Islet precursor cell (in vitro differentiated cells): ENCODE measurements at places on chromosomes 2 and 18.

GRCh38 chr2:13135856-13136255 lies 419.1 kb downstream of the TRIB2 start:
- DNase-seq: no peak

DNA sequence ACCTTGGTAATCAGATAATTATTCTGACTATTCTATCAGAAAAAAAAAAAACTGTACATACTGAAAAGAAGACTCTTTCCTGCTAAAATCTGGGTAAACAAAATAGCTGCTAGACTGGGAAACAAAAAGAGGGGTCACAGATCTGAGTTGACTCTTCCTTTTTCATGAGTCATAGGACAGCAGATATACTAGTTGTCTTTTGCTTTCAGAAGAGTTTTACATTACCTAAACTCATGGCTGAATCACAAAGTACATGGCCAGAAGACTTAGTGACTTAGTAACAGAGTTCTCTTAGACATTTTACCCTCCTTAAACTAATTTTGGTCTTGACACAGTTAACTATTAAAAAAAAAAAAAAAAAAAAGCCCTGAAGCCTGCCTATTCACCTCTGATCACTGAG lies 834.0 kb upstream of the FSHR start:
- no peak for DNase-seq

DNA sequence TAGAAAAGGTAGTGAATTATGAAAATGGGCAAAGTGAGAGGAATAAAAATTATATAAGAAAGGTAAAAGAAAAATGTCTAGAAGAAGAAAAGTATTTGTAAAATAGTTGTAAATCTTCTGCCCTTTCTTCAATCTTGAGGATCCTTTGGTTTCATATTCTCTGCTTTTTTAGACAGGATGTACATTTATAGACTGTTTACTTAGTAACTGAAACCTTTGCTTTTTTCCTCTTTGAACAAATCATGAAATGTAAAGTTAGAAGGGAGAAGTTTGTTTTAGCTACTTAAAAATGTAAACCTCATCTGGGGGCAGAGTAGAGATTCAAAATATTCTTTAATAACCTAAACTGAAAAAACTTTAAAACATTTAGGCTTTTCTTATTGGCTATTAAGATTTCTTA lies 150.4 kb upstream of the ITGA4 start:
- no peak for DNase-seq

DNA sequence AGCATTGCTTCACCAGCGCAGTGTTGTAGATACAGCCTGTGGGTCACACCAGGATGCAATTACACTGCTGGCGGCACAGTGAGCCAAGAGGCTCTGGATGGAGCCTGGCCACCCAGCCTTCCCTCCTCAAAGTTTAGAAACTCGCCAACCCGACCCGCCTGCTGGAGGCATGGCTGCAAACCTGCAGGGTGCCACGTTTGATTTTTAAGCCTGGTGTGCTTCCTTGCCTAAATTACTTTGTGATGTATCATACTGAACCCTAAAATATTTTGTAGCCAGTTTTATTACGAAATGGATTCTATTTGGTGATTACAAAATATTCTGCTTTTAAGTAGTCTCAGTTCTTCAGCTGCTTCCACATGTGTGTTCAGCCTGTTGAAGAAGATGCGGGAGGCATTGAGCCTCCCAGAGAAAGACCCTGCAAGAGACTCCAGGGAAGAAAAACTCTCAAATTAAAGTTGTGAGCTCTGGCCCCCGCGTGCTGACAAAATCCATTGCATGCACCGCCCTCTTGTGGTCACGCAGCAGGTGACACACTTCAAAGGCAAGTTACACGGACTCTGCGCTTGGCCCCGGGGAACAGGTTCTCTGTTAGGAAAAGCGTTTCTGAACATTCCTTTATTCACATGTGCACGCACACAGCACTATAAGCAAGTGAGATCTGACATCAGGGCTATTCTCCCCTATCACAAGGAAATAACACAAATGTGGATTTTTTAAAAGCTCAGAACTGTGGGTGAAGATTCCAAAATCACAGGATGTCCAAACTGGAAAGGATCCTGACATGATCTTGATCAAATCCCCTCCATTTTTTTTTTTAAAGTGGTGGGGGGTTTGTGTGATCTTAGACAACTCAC lies 63.0 kb upstream of the TWIST2 start:
- peak; percentile 71 for DNase-seq

DNA sequence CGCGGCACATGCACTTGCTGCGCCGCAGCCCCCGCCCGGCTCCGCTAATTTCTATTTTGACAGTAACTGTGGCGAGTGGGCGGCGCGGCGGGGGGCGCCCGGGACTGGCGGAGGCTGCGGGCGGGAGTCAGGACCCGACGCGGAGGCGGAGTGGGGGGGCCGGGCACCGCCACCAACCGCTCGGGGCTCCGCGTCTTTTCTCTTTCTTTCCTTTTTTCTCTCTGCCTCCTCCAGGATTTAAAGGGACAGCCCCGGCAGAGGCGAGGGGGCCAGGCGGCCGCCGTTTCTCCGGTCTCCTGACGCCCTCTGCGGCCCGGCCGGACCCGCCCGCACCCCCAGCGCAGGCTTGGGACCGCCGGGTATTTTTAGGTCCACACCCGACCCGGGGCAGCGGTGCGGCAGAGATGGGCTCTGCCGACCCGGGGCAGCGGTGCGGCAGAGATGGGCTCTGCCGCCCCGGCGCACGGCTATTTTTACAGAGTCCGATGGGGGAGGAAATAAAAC lies 460 bp upstream of the ZBTB7C start:
- DNase-seq: no peak

DNA sequence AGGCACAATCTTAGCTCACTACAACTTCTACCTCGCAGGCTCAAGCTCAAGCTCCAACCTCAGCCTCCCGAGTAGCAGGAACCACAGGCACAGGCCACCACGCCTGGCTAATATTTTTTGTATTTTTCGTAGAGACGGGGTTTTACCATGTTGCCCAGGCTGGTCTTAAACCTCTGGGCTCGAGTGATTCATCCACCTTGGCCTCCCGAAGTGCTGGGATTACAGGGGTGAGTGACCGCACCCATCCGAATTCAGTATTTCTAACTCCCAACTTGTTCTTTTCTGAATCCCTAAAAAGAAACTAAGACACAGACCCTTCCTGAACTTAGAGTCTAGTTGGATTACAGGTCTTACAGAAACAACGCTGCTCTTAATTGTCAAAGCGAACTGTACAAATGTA lies 32.3 kb upstream of the ACSL3 start:
- no peak for DNase-seq

GRCh38 chr2:24538720-24539119 lies 47.7 kb downstream of the NCOA1 start:
- DNase-seq: no peak

- DNase-seq: no peak
Measured at GRCh38 chr2:47501374-47502200, 98.6 kb downstream of the MSH2 start.

DNA sequence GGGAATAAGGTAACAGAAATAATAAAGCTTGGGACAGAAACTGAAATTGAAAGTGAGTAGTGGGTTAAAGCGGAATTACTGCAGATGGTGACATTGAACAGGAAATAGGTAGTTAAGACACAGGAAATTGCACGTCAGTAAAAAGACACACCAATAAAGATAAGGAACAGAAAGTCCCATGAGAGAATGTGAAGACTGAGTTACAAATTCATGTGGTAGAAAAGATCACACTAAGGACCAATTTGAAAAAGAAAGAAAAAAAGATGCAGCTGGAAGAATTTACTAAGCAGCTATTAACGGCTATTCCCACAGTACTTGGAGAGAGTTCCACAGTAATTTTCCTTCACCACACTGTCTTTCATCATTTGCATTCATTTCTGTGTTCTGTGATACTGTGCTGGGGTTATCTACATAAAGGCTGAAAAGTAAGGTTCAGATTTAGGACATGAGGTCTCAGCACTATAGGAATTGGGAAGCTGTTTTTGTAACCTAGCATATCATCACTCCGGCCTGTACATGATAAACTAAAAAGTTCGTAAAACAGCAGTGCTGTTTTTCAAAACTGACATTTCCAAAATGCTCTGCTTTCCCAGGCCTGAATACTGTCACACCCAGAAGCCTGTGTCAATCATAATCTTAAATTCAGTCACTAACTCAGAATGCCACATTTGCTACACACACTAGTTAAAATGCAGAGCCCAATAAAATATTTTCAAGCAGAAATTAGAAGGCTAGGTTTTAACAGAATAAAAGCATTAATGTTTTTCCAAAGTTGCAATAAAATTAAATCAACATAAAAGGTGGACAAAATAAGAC lies 42.9 kb downstream of the SRBD1 start:
- no peak for DNase-seq

GRCh38 chr2:237744613-237745249 lies 53.8 kb upstream of the RBM44 start:
- peak; percentile 87 for DNase-seq

- DNase-seq: peak; percentile 74
Measured at GRCh38 chr2:20179755-20180594, 45.0 kb downstream of the SDC1 start.

DNA sequence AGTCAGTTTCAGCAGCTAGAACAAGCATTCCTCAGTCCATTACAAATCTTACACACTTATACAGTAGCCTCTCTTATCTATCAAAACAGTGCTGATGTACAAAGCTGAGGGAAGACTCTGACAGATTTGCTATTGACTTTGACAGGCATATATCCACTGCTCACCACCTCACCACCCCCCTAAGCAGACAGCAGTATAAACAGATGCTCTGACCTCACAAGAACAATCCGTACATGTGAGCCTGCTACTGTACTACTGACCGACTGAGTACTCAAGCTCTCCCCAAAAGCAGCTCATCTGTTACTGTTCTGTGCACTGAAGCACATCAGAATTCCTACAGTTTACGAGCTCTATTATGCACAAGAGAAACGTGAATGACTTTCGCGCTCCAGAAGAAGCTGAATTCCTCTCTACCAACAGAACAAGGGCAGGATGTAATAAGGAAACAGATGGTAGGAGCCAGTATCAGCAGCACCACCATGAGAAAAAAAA lies 95.6 kb upstream of the PDE1A start:
- DNase-seq: peak; percentile 59

GRCh38 chr2:125086313-125087184 lies 1061.5 kb downstream of the CNTNAP5 start:
- no peak for DNase-seq

- DNase-seq: no peak
Measured at GRCh38 chr2:67848551-67849285, 214.1 kb downstream of the C1D start.

- no peak for DNase-seq
Measured at GRCh38 chr2:196486146-196486545, 153.4 kb upstream of the CCDC150 start.

DNA sequence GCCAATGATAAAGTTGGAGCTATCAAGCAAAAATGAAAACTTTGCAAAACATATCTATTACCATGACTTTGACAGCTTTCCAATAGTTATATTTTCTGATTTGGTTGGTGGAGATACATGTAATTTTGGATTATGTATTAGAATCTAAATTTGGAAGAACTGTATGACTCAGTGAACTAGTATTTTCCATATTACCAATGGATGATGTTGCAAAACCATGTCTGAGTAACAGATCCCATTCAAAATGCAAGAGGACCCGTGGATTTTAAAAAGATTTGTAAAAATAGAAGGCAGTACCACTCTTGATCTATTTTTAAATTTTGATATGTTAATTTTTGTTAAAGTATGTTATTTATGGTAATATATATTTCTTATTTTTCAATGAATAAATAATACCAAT lies 83.0 kb downstream of the TAF4B start:
- DNase-seq: no peak

DNA sequence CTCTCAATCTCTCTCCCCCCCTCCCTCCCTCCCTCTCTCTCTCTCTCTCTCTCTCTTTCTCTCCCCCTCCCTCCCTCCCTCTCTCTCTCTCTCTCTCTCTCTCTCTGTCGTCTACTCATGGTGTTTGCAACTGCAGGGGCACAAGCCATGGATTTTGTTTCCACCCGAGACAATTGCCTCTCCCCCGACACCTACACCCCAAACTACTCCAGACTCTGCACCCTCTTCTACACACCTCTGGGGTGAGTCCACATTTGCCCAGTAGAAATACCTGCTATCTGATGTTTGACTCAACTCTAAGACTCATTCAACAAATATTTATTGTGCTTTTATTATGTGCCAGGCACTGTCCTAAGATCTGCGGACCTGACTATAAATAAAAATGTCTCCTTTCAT lies 93.7 kb downstream of the TMEM17 start:
- no peak for DNase-seq

DNA sequence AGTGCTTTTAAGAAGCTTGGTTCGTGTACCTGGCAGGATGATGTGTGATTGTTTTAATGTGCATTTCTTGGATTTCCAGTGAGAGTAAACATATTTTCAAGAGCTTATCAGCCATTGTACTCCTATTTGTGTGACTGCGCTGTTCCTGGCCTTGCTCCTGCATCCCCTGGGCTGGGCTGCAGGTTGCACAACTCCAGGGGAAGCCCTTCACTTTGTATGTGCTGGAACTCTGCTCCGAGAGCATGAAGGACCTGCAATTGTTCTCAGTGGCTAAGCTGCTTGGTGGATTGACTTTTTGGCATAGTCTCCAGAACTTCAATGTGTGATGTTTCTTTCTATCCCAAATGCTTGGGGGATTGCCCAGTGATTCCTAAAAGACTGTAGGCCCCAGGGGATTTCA lies 18.8 kb downstream of the ATP6V1C2 start:
- no peak for DNase-seq

DNA sequence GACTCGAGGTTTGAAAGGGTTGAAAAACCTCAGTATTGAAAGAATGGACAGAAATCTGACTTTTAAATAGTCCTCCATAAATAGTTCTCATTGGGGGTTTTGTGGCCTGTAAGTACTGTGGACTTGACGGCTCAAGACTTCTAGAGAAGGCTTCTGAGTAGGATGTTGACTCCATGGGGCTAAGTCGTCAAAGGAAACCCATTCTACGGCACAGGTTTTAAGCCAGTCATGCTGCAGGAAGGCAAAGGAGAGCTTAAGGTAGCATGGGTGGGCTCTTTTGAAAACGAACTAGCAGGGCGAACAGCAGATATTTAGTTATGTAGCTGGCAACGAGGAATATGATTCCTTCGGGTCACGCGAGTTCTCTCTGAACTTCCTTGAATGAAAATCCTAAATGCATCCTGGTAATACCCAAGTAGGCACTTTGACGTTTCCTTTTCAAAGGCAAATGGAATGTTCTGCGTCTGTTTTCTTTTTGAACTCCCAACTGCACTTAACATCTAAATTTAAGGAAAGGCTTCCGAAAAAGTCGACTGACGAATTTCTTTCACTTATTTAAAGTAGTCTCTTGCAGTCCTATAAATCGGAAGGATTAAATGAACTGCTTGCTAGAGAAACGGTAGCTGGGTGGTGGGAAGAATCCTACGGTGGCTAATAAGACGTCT lies 1.1 kb upstream of the NEDD4L start:
- no peak for DNase-seq

DNA sequence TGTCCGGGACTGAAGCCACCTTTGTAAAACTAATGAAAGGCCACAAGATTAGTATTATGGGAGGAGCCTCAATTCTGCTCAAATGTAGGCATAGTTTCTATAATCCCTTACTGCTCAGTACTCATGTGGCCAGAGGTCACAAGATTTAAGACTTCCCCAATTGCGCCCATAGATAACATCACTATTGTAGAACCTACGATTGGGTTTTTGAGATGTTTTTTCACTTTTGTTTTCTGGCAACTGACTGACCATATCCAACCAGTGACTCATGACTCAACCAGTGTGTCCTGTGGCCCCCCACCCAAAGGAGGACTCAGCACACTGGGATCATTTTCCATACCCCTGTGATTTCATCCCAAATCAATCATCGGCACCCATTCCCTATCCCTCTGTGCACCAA lies 15.2 kb upstream of the TSPYL6 start:
- no peak for DNase-seq
